ENCODE measurements at places on chromosomes 4 and X. TPM values are rescaled to one million over a fixed set of nuclear protein-coding genes. Genes with fewer than 3 reads are reported as not detected.
A peak's percentile ranks its signal among the peaks of the same experiment; 100 is the strongest.

Gene OTC
- 2.4 TPM for total RNA-seq

GRCh38 chrX:56733459-56734046 lies 4.5 kb downstream of the NBDY start:
- DNase-seq = peak; percentile 58

Gene FAM47E
- total RNA-seq = 0.14 TPM

Gene MTNR1A
- not detected for total RNA-seq

DNA sequence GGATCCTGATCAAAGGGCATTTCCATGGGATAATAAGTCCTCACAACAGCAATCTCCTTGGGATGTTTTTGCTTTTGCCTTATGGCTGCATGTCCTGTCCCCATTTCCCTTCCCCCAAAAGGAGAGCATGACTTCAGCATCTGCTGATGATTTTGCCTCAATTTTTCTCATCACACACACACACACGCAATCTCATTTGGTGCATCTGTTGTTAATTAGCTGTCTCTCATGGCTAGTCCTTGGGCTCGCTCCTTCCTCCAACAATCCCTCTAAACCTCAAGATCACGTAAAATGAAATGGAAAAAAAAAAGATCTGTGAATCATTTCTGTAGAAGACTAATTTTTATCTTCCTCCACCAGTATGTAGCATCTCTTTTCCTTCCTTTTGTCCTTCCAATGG lies 153.6 kb downstream of the RBMX2 start:
- no peak for DNase-seq

- DNase-seq = no peak
Measured at GRCh38 chr4:148893095-148893494, 450.9 kb upstream of the NR3C2 start.

DNA sequence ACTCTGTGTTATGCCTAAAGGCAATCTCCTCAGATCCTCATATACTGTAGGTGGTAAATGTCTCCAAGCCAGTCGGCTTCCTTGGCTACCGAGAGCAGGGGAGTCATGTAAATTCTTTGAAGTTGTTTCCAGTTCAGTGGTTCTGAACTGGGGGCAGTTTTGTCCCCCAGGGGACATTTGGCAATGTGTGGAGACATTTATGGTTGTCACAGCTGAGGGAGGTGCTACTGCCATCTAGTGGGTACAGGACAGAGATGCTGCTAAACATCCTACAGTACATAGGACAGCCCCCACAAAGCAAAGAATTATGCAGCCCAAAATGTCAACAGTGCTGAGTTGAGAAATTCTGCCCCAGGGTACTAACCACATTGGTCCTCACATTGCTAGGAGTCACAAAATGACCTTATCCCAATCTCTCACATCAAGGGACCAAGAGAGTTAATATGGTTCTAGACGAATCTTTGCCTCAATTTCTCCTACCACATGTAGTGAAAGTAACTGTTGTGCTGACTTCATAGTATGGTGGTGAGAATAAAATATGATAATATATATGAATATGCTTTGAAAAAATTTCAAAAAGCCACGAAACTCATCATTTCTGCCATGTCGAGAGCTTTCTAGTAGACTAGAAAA lies 104.4 kb upstream of the ARHGAP24 start:
- peak; percentile 69 for DNase-seq
